WTC11 (cell line): ENCODE measurements at places on chromosomes 11 and 22. TPM values are rescaled to one million over a fixed set of nuclear protein-coding genes. Genes with fewer than 3 reads are reported as not detected.

GRCh38 chr22:41913040-41913719 is 1.7 kb downstream of the SHISA8 start:
- no peak for DNase-seq

DNA sequence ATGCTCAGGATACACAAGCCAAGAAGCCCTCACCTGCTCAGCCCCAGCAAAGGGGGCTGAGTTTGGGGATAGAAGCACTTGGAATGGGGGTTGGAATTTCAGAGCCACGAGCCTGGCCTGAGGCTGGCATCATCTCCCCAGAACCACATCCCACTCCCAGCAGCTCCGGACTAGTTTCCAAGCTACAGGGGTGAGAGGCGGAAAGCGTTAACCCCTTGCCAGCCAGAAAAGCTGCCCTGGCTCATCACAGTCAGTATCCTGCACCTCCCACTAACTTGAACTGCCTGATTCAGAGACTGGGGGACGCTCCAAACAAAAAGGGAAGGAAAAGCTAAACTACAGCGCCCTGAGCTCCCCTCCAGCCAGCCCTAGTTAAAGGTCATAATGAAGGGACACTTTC is 19.0 kb upstream of the CHST1 start:
- DNase-seq, result no peak

Gene KDELR3
- 5.7 to 10.3 TPM (median 7.7 TPM) in 3 replicates for total RNA-seq

Gene KRTAP5-2
- not detected in 3 replicates for total RNA-seq

GRCh38 chr11:76190376-76190775 is 15.9 kb downstream of the WNT11 start:
- DNase-seq, result no peak

Gene B4GAT1
- total RNA-seq, result 34.1 to 37.0 TPM (median 36.3 TPM) in 3 replicates

DNA sequence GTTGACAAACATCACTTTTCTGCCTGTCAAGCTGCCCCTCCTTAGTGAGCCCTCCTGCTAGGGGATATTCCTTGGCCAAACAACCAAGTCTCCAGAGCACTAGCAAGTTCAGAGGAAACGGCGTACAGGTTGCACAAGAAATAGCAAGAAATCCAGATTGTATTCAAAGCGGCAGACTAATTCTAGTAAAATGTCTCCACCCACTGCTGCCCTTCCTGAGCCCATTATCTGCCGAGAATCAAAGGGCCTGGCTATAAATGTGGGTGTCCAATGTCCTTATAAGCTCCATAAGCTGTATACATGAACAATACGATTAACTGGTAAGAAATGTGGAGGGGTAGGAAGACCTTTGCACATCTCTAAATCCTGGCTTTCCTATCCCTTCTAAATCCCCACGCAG is 44.0 kb upstream of the AKIP1 start:
- DNase-seq, result no peak

Gene KCNK4
- 0.25 to 0.74 TPM (median 0.48 TPM) in 3 replicates for total RNA-seq

Gene HTR3B
- not detected in 3 replicates for total RNA-seq

DNA sequence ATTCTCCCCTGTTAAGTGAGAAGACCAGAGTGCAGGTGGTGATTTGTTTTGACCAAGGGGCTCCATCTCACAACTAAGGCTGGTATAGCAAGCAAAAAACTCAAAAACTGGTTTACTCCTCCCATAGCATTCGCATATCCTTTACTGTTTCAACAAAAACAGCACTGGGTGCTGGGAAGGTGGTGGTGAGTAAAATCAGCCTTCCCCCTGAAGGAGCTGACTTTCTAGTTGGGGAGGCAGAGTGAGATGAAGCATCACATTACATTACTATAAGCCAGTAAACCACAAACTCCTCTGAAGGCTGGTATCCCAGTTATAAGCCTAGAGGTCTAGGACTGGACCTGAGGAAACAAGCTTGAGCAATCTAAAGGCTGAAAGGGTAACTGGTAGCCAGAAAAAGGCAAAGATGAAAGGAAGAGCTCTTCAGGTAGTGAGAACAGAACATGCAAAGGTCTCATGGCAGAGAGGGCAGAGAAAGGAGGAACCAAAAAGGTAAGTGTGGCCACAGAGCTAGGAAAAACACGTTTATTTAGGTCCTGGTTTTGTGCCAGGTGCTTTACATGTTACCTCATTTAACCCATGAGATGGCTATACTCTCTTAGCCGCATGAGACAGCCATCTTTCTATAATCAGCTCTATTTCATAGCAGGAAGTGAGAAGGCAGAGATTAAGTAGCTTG is 22.3 kb downstream of the TMEM123 start:
- DNase-seq, result no peak

Gene TMPRSS4
- 1.1 to 1.4 TPM (median 1.4 TPM) in 3 replicates for total RNA-seq

Gene OR8G5
- not detected in 3 replicates for total RNA-seq

Gene LRRN4CL
- 0.16 to 0.39 TPM (median 0.23 TPM) in 3 replicates for total RNA-seq

Gene ABCG4
- 1.9 to 4.4 TPM (median 2.1 TPM) in 3 replicates for total RNA-seq

DNA sequence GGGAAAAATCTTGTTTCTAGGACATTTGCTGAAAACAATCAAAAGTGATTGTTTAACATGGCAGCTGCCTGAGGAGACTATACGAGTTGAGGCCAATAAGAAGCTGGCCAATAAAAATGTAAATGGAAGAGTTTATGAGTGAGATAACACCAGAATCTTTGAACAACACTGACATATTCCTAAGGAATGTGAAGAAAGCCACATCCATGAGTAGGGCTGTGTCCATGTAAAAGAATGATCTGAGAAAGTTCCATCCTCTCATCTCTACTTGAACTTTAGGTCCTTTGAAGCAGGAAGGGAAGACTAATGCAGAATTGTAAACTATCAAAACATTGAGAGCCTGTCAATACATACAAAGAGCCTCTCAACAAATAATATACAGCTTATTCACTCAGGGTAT is 6.9 kb upstream of the CHORDC1 start:
- DNase-seq, result no peak

DNA sequence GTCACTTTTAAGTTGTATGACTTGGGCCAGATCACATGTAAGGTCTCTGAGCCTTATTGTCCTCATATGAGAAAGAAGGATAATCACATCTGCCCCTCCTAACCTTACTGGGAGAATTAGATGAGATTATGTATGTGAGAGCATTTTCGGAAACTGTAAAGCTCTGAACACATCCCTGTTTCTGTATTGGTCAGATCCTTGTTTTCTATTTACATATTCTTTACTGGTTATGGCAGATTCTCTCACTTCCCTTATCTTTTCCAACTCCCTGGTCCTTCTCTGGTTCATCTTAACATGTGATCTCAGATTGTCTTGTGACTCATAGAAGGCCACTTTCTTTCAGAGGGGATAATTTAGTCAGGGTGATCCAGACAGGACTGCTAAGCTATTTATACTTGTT is 41.8 kb downstream of the CCDC81 start:
- DNase-seq, result no peak

DNA sequence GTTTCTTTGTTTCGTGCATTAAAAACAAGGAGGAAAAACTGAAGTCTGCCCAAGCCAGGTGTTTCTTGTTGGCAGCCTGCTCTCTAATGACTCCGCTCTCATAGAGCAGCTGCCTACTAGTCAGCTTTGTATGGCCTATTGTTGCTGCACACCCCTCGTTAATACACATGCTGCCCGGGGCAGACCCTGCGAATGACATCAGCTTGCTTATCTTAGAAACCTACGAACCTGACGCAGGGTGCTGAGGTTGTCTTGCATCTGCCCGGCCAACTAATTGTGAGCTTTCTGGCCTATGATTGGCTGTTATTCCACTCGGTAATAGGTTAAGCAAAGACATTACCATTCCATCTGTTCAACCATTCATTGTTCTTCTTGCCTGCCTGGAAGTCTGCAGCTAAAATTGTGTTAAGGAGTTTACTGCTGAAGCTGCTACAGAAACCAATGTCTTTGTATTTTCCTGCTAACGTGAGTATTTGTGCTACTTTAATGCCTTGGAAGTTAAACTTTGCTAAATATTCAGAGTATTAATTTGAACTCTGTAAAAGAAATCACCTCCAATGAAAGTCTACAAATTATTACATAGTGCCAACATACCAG is 37.5 kb downstream of the ZC3H12C start:
- peak; percentile 13 for DNase-seq

DNA sequence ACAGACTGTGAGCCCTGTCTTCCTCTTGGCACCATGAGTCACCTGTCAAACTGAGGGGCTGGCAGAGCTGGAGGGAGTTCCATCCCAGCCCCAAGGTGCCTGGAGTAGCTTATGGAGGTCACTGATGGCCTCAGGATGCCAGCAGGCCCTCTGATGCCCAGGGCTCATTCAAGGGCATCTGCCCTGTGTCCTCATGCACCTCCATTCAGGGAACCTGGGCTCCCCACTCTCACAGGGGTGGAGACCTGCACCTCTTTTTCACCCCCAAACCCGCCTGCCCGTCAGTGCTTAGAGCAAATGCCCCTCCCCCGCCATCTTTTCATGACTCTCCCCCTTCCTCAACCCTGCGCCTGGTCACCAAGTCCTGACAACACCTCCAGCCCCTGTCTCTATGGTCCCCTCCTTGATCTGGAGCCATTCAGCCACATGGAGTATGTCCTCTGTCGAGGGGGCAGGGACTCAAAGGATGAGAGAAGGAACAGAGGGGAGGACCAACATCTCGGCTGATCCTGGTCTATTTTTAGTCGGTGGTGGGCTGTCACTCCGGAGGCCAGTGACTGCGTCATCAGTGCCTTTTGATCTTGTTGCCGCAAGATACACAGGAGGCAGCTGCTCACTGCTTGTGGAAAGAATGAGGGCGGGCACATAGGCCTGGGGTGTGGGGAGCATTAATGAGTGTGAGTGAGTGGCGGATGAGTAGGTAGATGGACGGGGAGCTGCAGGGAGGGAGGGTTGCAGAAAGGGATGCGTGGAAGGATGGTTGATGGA is 72.2 kb downstream of the CDKN1C start:
- DNase-seq, result no peak

Gene NADSYN1
- total RNA-seq, result 43.4 to 45.6 TPM (median 45.1 TPM) in 3 replicates

Gene NCAM1
- total RNA-seq, result 5.4 to 5.9 TPM (median 5.5 TPM) in 3 replicates

DNA sequence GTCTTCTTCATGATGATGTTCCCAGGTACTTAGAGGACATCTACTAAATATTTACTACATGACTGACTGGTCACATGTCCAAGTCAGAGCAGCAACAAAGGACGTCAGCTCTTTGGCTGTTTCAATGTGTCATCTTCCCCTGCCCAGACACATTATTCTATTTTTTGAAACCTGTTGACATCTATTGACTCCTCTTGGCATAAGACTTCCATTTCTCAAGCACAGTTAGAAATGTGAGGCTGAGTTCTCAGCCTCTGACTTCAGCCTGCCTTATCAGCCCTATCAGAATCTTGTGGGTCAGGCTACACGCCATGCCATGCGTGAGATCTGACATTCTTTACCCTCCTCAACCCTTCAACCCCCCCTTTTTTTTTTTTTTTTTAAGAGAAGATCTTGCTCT is 63.8 kb downstream of the SC5D start:
- DNase-seq, result no peak

- peak; percentile 54 for DNase-seq
Measured at GRCh38 chr11:133403900-133404299, 128.4 kb downstream of the OPCML start.

Gene PPP1CA
- 220 to 222 TPM (median 221 TPM) in 3 replicates for total RNA-seq

GRCh38 chr11:126084608-126084912 is 21.9 kb upstream of the CDON start:
- DNase-seq, result no peak

DNA sequence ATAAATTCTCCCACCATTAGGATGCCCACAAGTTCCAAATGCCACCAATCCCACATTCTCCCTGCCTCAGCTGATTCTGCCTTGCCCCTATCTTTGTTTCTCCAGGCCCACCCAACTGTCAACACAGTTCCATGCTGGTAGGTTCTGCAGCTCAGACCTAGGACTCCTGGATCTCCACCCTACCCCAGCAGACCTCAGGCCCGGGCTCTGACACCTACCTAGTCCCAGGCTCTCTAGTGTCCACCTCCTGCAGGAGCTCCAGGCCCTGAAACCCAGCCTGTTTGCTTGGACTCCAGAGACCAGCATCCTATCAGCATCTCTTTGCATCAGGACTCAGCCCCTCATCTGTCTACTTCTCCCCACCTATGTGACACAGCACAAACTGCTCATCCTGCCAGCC is 86.5 kb downstream of the PDE2A start:
- DNase-seq, result no peak
